CD4-positive, alpha-beta T cell treated with Interferon alpha-2 for 1 hour (primary cell): ENCODE measurements at places on chromosomes 11 and 22.

- DNase-seq: no peak
Measured at GRCh38 chr11:95372097-95372656, 141.2 kb upstream of the SESN3 start.

GRCh38 chr11:15430381-15430780 is 315.7 kb downstream of the INSC start:
- no peak for DNase-seq

DNA sequence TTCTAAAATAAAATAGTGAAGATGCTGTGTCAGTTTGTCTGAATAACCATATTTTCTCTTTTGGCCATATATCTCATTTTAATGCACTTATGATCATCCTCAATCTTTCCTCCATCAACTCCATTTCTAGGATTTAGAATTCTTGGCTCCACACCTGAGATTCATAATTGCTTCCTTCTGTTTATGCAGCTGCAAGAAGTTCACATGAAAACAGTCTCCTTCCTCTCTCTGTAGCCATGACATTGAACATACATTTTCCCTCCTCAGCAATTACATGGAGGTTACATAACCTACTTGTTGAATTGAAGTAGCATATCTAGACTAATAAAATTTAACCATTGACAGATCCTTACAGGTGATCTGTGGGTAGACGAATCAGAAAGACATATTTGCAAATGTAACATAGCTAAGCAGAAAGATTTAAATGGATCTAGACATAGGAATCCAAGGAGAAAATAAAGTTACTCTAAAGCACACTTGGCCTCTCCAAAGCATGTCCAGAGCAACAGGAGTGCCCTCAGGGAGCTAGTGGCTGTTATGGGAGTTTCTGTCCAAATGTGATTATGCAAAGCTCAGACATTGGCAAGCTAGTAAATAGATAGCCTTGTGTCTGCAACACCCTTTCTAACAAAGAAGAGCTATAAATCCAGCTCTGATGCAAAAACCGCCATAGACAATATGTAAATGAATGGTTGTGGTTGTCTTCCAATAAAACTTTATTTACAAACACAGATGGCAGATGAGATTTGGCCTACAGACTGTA is 119.9 kb upstream of the MPPED2 start:
- DNase-seq: no peak

DNA sequence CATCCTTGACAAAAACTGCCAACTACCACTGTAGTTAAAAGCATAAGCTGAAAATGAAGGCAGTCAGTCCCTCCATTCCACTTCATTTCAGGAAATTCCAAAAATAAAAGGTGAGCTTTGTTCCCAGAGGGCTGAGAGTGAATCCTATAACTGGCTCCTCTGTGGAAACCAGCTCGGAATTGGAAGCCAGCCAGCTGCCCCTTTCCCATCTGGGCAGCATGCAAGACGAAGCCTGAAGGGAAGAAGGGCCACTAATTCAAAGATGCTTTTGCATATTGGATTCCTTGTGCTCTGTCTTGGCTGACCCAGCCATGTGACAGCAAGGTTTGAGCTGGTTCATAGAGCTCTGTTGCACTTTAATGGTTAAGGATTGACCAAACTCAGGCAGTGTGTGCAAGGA is 83.4 kb downstream of the ALX4 start:
- no peak for DNase-seq
